ENCODE measurements at places on chromosomes 7 and 10.
A peak's percentile ranks its signal among the peaks of the same experiment; 100 is the strongest.

GRCh38 chr10:116708877-116709276, 33.5 kb downstream of the HSPA12A start:
- DNase-seq, result no peak

- no peak for DNase-seq
Measured at GRCh38 chr7:75876126-75876881, 2.5 kb upstream of the RHBDD2 start.

DNA sequence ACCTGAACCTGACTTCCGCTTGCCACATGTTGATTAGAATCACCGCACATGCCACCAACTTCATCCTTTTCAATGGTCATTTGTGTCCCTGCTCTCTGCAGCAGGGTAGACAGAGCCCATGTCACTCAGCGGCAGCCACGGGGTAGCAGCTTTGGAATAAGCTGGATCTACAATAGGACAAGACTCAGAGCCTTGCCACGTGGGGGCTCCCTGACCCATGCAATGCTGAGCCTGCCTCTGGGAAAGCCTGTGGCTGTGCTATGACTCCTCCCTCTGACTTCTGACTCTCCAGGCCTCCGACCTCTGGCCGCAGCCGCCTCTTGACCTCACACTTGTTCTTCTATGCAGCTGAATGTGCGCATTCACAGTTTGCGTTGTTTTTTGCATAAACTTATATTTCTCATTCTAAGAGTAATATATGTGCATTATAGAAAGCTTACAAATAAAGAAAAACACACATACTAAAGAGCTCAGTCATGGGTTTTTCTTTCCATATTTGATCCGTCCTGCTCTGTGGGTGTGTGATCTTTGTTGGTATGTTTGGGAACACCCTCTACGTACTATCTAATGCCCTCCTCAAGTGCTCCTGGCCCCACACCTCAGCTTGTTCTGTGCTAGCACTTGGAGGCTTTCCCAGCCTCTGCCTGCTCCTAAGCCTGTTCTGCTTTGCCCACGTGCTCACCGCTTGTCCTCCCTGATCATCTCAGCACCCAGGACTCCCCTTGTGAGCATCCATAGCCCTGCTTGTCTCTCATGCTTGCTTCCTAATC, 198.0 kb upstream of the MKI67 start:
- peak; percentile 75 for DNase-seq

DNA sequence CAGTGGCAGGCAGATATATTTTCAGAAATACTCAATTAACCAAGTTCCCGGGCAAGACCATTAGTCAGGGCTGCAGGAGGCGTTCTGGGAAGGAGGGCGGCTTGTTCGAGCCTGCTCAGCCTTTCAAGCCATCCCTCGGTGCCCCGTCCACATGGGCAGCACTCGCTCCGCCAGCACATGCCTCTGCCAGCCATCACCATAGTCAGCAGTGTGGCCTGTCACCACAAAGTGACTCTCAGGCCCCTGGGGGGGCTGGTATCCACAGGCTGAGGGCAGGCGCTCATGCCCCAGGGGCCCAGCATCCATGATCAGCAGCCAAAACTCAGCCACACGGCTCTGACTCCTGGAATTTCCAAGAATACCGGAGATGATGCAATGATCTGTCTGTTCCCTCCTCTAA, 81.9 kb downstream of the CHST15 start:
- DNase-seq, result no peak

- DNase-seq, result no peak
Measured at GRCh38 chr10:27104919-27105318, 4.6 kb upstream of the ANKRD26 start.

DNA sequence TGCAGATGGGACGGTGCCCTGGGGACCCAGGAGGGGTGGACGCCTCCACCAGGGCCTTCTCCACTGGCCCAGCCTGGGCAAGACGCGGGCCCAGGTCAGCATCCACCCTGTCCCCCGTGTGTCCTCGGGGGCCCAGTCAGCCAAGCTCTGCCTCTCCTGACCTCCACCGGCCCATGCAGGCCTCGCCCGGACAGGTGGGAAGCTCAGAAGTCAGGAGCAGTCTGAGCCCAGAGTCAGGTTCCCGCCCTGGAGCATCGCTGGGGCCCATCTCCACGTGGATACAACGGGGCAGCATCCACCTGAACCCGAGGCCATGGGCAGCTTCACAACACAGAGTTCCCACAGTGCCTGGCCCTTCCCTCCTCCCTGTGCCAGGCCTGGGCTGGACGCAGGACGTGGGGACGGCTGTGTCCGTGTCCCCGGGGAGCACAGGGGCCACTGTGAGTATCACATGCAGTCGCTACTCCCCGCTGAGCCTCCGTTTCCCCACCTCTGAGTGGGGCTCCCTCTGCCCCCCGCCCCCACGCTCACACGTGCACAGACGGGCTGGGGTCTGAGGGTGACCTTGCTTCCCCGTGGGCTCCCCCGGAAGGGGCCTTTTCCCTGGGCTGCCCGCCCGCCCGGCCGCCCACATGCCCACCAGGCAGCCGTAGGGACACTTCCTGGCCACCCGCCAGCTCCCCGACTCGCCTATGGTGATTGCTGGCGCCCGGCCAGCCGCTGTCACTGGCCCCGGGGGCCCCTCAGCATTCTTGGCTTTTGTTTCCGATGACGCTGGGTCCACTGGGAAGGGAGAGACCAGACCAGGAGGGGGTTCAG, 64.3 kb downstream of the PDGFA start:
- no peak for DNase-seq

GRCh38 chr7:101626069-101626671, 2.9 kb downstream of the MYL10 start:
- DNase-seq, result no peak

GRCh38 chr10:128275388-128276177, 149.4 kb upstream of the MKI67 start:
- no peak for DNase-seq

GRCh38 chr10:3978761-3979160, 193.8 kb upstream of the KLF6 start:
- no peak for DNase-seq

DNA sequence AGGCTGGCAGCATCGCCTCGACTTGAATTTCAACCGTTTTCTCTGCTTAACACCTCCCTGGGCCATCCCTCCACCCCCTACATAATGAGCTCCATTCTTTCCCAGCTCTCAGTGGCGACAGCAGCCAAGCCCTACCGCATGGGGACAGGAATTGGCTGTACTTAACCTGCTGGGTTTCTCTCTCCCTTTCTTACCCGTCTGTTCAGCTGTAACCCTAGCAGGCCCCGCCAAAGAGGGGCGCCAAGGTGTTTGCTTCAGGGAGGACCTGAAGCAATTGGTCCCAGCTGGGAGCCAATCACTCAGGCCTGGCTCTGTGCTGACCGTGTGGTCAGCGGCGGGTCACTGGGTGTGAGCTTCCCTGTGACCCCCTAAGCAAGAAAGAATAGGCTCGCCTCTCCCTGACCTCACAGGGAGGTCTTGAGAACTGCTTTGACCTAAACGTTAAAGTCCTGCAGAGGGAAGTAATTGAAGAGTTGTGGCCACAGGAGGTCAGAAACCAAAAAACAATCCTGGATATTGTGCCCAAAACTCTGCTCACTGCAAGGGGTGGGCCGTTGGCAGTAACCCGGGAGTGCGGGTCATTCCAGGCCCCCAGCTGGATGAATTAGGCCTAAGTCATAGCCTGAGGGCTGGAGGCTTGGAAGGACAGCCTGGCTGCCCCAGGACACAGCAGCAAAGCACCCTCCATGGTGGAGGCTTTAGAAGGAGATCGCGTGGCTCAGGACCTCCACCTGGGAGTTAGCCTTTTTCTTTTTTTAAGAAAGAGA, 114.6 kb downstream of the ITIH5 start:
- DNase-seq, result peak; percentile 38

- DNase-seq, result no peak
Measured at GRCh38 chr7:106125417-106125816, 13.3 kb upstream of the SYPL1 start.

- no peak for DNase-seq
Measured at GRCh38 chr7:45568536-45569289, 5.5 kb upstream of the ADCY1 start.

DNA sequence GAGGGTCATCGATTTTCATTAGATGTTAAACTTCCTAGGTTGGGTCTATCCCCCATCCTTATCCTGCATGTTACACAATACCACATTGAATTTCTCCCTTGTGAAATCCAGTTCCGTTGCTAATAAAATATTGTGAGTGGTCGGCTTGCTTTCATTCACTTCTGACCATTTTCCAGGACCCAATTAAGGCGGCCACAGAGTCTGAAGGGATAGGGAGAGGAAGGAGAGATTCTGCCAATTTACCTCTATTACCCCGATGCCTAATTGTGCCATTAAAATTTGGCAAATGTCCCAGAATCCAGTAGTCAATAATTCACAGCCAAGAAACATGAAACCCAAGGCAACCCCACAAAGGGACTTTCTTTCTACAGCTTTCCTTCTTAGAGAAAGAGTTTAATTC, 129.9 kb downstream of the IPMK start:
- no peak for DNase-seq

DNA sequence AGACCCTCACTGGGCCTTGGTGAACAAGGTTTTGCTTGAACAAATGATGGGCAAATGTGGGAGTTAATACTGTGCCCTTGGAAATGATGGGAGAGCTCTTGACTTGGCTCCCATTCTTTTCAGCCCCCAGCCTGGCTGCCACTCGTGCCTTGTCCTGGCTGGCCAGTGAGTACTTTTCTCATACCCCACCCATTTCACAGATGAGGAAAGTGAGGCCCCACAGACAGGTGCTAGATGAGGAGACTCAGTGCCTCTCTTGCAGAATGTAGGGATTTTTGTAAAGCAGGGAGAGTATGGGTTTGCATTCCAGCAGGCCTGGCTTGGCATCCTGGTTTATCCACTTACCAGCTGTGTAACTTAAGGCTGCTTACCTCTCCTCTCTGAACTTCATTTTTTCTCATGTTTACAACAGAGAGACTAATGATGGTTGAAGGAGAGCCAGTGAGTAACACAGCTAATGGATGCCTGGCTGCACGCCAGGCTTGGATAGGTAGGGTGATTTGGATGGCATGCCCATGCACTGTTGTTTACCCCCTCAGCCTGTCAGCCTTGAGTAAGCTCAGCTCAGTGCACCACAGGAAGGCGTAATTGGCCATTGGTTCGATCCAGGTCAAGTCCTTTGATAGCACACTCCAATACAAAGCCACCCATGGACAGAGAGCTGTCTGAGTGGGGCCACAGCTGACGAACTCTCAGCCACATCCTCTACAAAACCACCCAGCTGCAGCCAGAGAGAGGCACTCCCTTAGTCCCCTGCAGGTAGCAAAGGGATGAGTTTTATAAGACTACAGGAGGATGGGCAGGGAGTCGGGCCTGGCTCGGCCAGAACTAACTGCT, 436.8 kb downstream of the RPS24 start:
- no peak for DNase-seq

- DNase-seq, result no peak
Measured at GRCh38 chr10:30028006-30028737, 31.2 kb downstream of the JCAD start.

All from WTC11 (cell line).